ENCODE measurements at places on chromosomes 1 and 21. TPM values are rescaled to one million over a fixed set of nuclear protein-coding genes. Genes with fewer than 3 reads are reported as not detected.

- no peak for DNase-seq
Observed at GRCh38 chr1:86619313-86619712, 72.4 kb downstream of the CLCA4 start.

GRCh38 chr1:71582673-71583072, 501.8 kb upstream of the ZRANB2 start:
- no peak for DNase-seq

DNA sequence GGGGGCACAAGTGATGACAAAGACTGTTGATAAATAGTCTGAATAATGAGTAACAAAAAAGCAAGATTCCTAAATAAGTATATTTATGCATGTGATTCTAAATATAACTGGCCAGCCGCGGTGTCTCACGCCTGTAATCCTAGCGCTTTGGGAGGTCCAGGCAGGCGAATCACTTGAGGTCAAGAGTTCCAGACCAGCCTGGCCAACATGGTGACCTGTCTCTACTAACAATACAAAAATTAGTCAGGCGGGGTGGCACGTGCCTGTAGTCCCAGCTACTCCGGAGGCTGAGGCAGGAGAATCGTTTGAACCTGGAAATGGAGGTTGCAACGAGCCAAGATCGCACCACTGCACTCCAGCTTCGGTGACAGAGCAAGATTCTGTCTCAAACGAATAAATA, 161.5 kb downstream of the TOMM20 start:
- DNase-seq = no peak

DNA sequence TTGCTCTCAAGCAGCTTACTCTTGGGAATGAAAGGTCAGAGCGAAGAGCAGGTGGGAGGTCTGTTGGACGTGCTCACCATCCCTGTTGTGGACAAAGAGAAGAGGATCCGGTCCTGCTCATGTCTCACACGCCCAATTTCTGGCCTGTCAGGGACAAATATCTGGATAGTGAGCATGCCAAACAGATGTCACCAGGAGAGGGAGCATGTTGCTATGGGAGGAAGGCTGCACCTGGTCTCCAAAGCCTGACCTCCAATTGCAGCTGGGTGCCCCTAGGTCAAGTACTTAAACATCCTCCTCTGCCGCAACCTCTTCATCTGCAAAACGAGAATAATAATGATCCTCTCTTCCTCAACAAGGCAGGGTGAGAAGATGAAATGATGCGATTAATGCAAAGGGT, 53.4 kb downstream of the DMRTA2 start:
- DNase-seq = no peak

DNA sequence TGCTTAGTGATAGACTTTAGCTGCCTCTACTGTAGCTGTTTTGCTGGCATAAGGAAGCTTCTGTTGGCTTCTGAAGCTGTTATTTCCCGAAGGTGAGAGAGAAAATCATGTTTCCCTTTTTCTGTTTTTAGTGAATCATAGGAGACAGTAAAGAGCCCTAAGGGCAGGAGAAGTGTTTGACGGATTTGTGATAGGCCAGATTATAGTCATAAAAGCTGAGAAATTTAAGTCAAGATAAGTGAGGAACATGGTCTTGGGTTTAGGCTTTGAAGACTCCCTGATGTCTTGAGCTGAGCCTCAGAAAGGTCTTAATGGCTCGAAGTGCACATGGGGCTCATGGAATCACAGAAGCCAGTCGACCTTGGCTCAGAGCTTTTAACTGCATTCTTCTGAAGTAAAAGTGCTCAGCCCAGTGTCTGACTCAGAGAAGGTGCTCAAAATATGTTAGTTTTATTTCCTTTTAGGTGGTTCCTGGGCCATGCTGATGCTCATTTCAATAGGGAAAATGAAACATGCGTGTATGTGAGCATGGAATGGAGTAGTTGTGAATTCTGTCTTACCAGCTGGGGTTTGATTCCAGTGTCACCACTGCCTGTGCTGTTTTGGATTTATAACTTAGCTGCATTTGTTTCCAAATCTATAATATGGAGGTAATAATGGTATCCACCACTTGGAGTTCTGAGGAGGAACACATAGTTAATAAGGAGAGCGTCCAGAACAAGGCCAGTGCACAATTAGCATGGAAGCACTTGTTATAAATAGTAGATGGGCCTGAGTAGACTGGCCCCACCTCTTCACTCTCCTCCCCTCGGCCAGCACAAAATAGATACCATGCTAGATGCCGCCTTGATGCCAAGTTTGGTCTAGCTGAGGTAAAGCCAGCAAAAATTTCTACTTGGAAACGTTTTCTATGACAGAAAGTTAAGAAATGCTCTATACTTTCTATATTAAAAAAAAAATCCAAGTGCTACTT, 99.2 kb downstream of the C1orf21 start:
- DNase-seq = no peak

- no peak for DNase-seq
Observed at GRCh38 chr1:244113532-244114320, 62.6 kb downstream of the ZBTB18 start.

GRCh38 chr1:17359031-17359430, 13.0 kb upstream of the PADI6 start:
- no peak for DNase-seq

DNA sequence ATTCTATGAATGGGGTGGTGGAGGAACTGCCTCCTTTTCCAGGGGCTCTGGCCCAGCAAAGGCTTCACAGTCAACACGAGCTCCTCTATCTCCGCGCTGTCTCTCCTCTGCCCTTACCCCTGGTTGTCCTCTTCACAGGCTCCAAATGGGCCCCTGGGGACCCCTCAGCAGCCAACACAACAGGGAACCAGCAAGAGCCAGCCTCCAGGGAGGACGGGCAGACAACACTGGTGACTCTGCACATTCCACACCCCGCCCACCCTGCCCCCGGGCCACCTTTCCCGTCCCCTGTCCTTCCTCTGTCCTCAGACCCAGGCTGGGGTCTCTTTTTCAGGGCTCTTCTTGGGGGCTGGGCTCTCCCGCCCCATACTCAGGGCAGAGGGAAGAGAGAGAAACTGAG, 17.5 kb upstream of the ETV3 start:
- DNase-seq = no peak

DNA sequence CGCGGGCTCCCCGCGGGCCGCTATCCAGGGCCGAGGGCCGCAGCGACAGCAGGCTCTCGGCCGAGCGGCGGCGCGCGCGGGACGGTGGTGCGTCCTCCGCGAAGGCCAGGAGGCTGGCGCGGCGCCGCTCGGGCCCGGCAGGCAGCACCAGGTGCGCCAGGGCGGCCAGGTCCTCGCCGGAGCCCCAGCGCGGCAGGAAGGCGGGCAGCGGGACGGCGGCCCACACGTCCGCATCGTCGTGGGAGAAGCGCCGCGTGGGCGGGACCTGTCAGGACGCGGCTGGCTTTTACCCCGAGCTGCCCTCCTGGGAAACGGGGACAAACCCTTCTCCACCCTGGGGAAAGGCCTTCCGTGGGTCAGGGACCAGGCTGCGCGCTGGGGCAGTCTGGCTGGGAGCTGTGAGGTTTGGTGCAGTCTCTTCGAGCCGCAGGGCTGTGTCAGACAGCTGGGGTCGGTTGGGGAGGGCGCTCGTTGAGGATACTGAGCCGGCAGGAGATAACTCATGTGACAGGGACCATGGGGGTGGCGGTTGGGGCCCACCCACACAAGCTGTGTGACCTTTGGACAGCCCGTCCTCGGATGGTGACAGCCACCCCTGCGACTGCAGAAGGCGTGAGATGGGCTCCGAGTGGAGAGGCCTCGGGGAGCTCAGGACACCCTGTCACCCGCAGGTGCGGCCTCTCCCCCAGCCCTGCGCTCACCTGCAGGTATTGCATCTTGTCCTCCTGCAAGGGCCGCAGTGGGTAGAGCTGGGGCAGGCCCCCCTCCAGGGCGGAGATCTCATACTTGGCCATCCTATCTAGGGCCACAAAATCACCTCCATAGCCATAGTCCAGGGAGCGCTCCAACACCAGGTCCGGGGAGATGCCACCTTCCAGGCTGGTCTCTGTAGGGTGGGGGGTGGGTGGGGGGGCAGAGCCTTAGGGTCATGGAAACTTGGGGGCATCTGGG, 6.0 kb downstream of the HES3 start:
- DNase-seq = no peak

DNA sequence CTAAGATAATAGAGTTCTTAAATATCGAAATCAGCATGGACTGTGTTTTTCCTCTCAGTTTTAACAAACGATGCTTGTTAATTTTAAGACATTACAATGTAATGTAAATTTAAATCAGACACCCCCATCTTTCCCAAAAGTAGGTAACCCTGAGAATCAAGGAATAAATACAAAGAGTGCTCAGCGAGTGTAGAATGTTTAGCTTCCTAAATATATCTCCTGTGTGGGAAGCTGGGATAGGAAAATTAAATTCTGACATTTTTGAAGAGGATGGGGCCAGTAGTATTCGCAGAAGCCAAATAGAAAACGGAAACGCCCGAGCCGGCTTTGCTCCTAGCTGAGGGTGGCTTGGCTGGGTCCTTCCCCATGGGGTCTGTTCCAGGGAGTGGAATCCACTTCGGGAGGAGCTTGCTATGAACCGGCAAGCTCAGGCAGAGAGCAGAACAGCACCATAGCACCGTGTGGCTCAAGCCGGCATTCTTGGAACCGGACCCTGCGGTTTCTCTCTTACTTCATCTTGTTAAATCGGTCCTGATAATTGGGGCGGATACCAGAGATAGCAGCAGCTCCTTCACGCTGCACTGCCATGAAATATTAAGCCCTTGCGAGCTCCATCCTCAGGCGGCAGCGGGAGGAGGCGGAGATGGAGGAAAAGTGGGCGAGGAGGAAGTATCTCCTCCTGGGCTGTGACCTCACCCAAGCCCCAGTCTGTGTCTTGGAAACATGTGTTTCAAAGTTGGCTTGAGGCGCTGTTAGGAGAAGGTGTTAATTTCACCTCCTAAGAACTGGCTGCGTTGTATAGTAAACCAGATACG, 24.9 kb downstream of the MAP3K7CL start:
- no peak for DNase-seq

- no peak for DNase-seq
Observed at GRCh38 chr1:170967042-170967910, 31.9 kb downstream of the MROH9 start.

DNA sequence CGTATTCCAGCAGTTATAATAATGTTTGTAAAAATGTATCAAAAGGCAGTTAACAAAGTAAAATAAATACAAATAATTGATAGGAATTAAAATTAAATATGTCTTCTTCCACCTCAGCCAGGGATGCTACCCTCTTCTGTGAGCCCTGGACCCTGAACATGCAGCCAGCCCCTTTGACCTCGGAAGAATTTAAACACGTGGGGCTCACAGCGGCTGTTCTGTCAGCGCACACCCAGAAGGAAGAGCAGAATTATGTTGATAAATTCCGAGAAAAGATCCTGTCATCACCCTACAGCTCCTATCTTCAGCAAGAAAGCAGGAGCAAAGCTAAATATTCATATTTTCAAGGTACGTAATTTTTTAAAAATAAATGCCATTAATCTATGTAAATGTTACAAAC, 26.5 kb downstream of the UTS2 start:
- DNase-seq = no peak

DNA sequence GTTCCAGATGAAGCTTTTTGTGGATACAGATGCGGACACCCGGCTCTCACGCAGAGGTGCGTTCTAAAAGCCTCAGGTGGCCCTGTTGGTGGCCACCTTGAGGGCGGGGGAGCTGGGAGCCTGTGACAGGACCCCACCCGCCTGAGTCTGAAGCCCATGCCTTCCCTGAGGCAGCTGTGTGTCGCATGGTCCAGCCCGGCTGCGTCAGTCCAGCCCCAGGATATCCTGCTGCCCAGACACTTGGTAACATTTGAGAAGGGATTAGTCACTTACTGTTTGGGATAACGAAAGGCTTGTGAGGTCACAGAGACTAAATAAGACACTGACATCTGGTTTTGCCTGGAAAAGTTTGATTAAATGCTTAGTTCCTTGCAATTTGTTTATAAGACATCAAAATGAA, 68.9 kb downstream of the UCK2 start:
- DNase-seq = no peak

- DNase-seq = peak; percentile 0
Observed at GRCh38 chr1:165284454-165284853, 72.1 kb downstream of the LMX1A start.

GRCh38 chr1:1003618-1004419, 3.9 kb upstream of the HES4 start:
- no peak for DNase-seq

DNA sequence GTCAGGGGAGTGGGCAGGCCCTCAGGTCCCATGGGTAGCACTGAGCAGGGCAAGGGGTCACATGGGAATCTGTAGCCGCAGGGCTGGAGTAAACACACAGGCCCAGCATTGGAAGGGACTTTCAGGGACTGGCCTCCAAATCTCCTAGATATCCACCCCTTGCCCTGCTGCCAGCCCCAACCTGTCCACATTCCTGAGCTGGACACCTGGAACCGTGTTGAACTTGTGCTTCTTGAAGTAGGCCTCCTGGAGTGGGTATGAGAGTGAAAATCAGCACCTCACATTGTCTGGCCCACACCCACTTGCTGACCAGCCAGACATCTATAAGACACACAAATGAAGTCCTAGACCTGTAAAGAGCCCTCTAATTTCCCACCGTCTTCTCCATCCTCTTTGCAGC, 7.7 kb downstream of the POMGNT1 start:
- DNase-seq = no peak

DNA sequence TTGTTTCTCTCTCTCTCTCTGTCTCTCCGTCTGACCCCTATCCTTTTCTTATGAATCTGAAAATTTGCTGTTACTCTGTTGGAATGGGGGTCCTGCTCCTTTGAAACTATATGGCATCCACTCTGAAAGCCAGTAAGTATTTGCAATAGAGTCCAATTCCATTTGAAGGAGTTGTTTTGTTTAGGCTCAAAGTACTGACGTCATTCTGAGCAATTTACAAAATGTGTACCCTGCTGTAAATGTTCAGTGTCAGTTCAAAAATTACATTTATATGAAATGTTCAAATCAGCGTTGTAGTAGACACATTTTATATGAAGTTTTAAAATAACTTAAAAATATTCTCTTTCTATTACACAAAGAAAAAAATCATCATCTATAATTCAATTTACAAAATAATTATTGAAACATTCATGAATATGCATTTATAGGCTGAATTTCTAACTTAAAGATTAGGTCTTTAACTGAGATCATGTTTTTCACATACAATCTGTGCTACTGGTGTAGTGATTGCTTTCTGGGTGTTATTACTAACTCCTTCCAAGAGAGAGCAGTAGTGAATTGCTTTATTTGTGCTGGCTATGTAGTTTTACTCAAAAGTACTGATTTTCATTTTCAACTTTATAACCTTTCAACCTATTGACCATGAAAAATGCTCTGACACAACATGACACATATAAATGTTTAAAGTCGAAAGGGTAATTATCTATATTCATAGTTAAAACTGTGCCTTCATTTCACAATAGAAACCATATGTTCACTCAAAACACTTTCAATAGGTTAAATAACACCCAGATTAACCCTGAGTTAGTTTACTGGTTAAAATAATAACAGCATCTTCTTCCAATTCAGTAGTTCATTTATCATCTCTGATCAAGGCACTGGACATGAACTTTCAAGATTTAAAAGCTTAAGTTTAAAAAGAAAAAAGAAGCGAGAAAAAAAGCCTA, 253.1 kb upstream of the ADGRL4 start:
- no peak for DNase-seq

The PTPN22 gene
- 83.6 TPM for polyA plus RNA-seq

The RGS8 gene
- not detected for polyA plus RNA-seq

The BMP8B gene
- polyA plus RNA-seq = 0.31 TPM

The S100A16 gene
- not detected for polyA plus RNA-seq

The INTS3 gene
- polyA plus RNA-seq = 7.9 TPM

The SYCP1 gene
- not detected for polyA plus RNA-seq

The SRSF10 gene
- 113 TPM for polyA plus RNA-seq

The CFAP141 gene
- polyA plus RNA-seq = not detected

The SYT14 gene
- polyA plus RNA-seq = not detected

The UQCRHL gene
- 0.90 TPM for polyA plus RNA-seq

The KRTAP19-3 gene
- not detected for polyA plus RNA-seq

All from immature natural killer cell (primary cell).